ENCODE measurements at places on chromosomes 13 and 19.

- no peak for DNase-seq
Observed at GRCh38 chr19:51083783-51084182, 1.1 kb upstream of the KLK14 start.

DNA sequence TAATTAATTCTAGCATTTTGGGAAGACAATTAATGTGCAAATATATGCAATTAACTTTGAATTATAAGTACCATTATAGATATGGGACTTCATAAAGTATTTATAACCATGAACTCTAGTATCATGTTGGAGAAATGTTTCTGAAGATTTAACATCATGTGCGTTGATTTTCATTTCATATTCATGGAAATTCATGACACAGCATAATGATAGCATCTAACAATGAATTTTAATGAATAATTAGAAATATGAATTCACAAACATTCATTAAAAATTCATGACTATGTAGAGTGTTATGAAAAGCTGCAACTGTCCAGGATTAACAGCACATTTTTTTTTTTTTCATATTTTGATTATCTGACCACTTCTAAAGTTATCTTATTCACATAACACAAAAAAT lies 70.1 kb upstream of the KLHL1 start:
- no peak for DNase-seq

DNA sequence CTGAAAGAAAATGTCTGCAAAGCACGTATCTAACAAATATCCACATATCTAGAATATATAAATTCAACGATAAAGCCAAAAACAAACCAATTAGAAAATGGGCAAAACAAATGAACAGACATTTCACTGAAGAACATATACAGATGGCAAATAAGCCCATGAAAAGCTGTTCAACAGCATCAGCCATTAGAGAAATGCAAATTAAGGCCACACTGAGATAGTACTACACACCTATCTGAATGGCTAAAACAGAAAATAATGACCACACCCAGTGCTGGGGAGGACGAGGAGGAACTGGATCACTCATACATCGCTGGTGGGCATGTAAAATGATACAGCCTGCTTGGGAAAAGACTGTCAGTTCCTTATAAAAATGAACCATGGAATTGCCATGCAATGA lies 32.0 kb downstream of the PDCD5 start:
- no peak for DNase-seq

DNA sequence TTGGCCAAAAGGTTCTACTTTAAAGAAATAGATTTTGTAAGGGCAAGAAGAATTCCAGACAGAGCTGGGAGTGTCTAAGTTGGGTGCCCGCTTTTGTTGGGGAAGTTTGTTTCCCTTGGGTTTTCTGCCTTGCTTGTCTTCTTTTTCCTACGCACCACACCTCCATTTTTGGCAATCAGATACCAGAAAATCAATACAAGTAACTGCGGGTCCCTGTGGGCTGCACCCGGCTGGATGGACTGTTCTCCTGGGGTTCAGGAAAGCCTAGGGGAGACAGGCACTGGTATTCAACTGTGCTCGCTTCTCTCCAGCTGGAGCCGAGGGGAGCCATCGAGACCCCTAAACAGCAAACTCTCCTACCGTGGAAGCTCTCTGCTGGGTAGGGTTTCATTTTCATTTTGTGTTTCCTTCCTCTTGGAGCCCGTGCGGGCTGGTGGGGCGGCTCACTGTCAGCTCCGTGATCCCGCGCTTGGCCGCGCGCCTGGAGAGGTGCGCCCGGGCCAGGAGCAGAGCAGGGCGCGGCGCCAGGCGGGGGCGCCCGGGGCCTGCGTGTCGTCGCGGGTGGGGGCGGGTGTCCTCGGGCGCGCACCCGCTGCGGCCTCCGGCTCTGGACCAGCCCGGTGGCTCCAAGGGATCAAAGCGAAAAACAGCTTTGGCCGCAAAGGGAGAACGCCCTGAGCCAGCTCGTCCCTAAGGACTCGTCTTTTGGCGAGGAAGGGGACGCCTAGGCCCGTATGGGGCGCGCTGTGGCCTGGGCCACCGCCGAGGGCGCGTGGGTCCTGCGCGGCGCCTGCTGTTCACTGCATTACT lies 347.2 kb downstream of the ZNF536 start:
- DNase-seq, result peak; percentile 44

DNA sequence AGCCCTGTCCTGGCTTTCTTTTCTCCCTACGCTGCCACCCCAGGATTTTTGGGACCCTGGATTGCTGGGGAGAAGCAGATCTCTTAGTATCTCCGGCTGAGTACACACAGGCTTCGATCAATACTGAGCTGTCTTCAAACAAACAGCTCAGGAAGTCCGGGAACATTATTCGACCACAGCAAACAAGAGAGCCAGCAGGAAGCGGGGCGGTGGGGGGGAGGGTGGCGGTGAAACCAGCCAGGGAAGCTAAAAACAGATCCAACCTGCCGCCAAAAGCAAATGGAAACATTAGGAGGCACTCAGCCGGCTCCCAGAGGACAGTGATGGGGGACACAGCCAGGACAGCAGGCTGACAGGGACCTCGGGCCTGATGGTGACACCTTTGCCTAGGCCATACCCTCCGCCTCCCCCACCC lies 12.2 kb upstream of the BCAM start:
- DNase-seq, result no peak

Data from activated CD4-positive, alpha-beta T cell treated with anti-CD3 and anti-CD28 coated beads, Interleukin-2, Interleukin-6, amounts not matched to agents 100 ng/mL and 50 ng/mL, durations not matched to agents 16 hours and 8 hours (primary cell).